CD4-positive, alpha-beta T cell treated with Interleukin-6 at 100 ng/mL for 8 hours (primary cell): ENCODE measurements at places on chromosomes 16 and 17.
A peak's percentile ranks its signal among the peaks of the same experiment; 100 is the strongest.

DNA sequence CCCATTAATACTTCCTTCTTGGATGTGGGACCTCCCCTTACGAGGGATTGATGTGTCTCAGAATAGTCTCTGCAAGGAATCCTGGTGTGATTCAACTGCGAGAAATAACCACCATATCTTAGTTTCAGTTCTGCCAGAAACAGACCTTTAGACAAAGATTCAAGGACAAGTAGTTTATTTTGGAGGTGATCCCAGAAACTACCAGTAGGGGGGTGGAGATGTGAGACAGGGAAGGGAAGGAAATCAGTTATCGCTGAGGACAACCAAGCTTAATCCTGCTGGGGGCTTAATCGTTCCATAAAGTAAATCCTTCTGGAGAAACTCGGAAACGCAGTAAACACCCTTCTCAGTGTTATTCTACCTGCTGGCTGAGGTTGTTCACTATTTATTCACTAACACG lies 5.0 kb upstream of the SDR42E1 start:
- no peak for DNase-seq

- DNase-seq = no peak
Observed at GRCh38 chr17:17944743-17945142, 27.5 kb downstream of the TOM1L2 start.

GRCh38 chr17:18045691-18046350 lies 6.6 kb downstream of the GID4 start:
- no peak for DNase-seq

- DNase-seq = no peak
Observed at GRCh38 chr17:64129515-64129764, 504 bp downstream of the ERN1 start.

- DNase-seq = no peak
Observed at GRCh38 chr16:69613378-69614154, 47.8 kb downstream of the NFAT5 start.

DNA sequence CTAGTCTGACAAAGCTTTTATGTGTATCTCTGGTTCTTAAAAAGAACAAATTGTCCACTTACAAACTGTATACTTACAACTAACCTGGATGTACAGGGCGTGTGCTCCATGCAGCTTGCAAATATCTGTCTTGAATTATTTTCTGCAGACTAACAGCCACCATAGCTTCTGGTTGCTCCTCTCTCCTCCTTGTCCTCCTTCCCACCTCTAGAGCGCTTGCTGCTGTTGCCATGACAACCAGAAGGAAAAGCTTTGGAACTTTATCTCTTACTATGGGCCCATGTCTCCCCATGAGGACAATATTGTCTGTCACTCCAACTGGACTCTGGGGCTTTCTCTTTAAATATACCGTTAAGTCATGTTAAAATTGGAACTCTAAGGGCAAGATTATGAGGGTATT lies 71.5 kb upstream of the DHX40 start:
- DNase-seq = no peak

DNA sequence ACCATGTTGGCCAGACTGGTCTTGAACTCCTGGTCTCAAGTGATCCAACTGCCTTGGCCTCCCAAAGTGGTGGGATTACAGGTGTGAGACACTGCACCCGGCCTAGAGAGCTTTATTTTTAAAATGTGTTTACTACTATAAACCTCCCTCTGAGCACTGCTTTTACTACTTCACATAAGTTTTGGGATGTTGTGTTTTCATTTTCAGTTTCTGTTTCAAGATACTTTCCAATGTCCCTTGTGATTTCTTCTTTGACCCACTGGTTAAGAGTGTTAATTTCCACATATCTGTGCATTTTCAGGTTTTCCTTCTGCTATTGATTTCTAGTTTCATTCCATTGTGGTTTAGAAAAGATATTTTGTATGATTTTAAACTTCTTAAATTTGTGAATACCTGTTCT lies 74.4 kb downstream of the NETO2 start:
- no peak for DNase-seq

DNA sequence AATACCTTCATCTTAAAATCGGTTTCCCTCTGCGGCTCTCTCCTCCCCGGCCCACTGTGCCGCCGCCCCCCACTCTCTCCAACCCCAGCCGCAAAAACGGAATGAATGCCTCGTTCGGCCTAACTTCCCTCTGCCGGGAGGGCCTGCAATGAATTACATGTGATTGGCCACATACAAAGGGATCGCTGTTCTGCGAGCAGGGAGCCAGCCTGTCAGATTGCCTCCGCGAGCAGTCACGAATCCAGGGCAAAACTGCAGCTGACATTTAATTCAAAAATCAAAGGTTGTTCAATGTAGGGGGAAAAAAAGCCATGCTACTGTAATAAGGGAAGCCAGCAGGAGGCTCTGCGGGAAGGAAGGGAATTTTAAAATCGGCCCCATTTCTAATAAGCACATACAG lies 84.9 kb downstream of the TBC1D16 start:
- no peak for DNase-seq

- DNase-seq = no peak
Observed at GRCh38 chr16:2468725-2469398, 2.2 kb upstream of the NTN3 start.

GRCh38 chr17:51065466-51065865 lies 55.2 kb downstream of the SPAG9 start:
- no peak for DNase-seq

GRCh38 chr17:75877752-75878173 lies 618 bp downstream of the TRIM47 start:
- DNase-seq = peak; percentile 66

- DNase-seq = no peak
Observed at GRCh38 chr17:44170499-44171201, at the start of gene ASB16. Gene ASB16, plus strand, starts transcription at chr17:44170704. Its CDS starts 86 bp downstream, at chr17:44170790.

- no peak for DNase-seq
Observed at GRCh38 chr17:5355421-5356129, 63.9 kb downstream of the NUP88 start.

- DNase-seq = no peak
Observed at GRCh38 chr16:2748757-2749455, 3.5 kb upstream of the SRRM2 start.

- DNase-seq = no peak
Observed at GRCh38 chr17:79137015-79137788, 62.6 kb downstream of the ENGASE start.

GRCh38 chr16:59067205-59067604 lies 333.1 kb upstream of the GOT2 start:
- no peak for DNase-seq

DNA sequence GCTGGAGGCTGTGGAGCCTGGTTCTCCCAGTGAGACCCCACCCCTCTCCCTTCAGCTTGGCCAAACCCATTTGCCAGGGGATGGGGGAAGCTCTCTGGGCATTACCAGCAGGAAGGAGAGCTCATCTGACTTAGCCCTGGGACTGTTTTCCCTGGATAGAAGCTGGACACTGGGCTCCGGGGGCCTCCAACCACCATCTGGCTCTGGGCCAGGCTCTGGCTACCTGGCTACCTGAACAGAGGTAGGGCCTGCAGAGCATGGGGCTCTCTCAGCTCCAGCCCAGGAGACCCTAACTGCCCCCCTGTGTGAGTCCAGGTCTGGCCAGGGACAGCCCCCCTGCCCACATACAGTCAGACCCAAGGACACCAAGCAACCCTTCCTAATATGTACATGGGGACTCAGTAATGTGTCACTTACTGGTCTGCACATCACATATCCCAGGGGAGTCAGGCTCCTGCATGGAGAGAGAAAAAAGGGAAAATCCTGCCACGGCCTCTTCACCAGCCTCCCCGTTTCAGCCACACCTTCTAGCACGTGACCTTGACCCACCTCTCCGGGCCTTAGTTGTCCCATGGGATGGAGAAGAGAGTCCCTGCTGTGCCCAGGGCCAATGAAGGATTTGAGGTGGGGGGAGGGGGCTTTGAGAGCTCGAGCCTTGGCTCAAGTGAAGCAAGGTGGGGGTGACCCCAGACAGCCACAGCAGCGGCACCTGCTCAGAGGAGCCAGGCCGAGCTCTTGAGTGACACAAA lies 13.8 kb downstream of the CNGB1 start:
- no peak for DNase-seq
